ENCODE measurements at places on chromosomes 4 and X. TPM values are rescaled to one million over a fixed set of nuclear protein-coding genes. Genes with fewer than 3 reads are reported as not detected.

- no peak for DNase-seq
- no peaks in the 10 kb centered on the region for H3K36me3 ChIP-seq
- H3K4me3 ChIP-seq: no peak overlapping the region
- no peaks in the 10 kb centered on the region for H3K27me3 ChIP-seq
- H3K27ac ChIP-seq: no peak overlapping the region
- H3K4me1 ChIP-seq: no peaks in the 10 kb centered on the region
Observed at GRCh38 chrX:17009856-17010625, 63.6 kb downstream of the REPS2 start.

The CT45A1 gene
- total RNA-seq: not detected

DNA sequence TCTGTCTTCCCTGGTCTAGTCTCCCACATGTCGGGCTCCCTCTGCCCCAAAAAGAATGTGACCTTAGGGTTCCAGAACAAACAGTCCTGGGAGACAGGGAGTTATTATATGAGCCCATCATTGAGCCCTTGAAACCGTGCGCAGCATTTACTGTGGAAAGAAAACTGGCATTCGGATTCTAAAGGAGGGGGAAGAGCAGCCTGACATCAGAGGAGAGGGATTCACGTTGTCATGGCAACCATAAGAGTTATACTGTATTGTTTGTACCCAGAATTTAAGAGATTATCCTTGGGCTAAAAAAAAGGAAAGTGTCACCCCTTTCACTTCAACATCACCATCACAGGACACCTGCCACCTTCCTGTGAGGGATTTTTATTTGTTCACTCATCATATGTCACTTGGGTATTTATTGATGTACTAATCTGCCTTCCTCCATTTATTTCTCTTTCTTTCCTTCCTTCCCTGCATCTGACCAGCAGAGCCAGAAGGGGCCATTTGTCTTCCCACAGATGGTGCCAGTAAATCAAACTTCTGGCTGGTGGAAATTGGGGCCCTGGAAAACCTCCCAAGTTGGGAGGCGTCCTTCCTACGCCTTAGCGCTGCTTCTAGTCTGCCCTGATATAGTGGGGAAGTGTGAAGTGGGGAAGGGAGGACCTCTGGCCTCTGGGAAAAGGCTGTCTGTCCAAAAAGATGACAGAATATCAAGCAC lies 64.9 kb upstream of the FRMPD3 start:
- no peak overlapping the region for H3K27ac ChIP-seq
- H3K4me1 ChIP-seq: no peaks in the 10 kb centered on the region

DNA sequence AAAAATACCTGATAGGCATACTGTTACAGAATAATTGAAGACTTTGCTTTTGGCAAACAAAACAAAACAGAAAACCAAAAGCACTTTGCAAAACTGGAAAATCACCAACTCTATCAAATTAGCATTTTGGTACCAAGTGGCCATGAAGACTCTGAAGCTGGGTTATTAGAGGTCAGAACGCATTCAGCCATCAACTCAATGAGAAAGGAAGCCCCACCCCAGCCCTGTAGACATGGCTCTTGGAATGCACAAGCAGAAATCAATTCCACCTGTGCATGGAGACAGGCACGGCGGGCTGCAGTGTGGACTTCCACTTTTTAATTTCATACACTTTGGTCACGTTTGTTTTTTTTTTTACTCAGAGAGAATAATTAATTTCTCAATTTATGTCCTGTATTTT lies 93.6 kb upstream of the DHX15 start:
- no peak overlapping the region for H3K27ac ChIP-seq
- no peak for DNase-seq
- no peaks in the 10 kb centered on the region for H3K36me3 ChIP-seq
- H3K27me3 ChIP-seq: no peaks in the 10 kb centered on the region
- H3K4me1 ChIP-seq: no peaks in the 10 kb centered on the region
- H3K4me3 ChIP-seq: no peak overlapping the region

The PLRG1 gene
- total RNA-seq: 41.3 TPM

DNA sequence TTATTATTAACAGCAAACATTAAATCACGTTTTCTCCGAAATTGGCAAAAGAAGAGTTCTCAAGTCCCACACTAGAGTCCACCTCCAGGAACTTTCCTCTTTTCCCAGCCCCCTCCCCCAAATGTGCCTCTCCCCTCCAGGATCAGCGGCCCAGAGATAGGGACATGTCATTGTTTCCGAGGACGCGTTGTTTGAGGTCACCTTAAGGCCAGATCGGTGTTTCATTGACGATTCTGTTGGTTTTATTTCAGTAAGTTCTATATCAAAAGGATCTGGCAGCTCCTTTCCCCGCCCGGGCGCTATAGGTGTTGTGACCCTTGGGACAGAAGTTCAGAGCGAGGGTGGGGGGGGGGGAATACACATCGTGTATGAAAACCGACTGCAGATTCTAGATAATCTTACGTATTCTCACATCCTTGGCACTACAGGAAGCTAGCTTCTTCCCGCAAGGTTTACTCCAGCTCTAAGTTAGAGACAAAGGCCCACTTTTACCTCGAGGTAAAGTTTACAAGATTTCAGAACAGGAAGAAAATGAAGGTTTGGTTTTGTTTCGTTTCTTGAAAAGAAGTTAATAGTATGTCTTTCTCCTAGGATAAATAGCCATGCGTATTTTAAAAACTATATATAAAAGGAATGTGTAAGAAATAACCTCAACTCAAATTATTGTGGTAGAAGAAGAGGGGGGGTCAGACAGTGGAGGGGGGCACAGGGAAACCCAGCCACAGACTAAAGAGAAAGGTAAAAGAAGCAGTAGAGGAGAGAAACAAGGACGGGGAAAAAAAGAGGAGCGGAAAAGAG lies 739 bp upstream of the MSX1 start:
- H3K4me3 ChIP-seq: peak overlapping the region; percentile 80
- peak overlapping the region; percentile 79 for H3K27ac ChIP-seq
- H3K4me1 ChIP-seq: peaks cover 41% of the 10 kb centered on the region

GRCh38 chrX:151206871-151207270 lies 30.5 kb downstream of the GPR50 start:
- DNase-seq: no peak
- H3K4me1 ChIP-seq: no peaks in the 10 kb centered on the region
- H3K4me3 ChIP-seq: no peak overlapping the region
- H3K27ac ChIP-seq: no peak overlapping the region

- DNase-seq: no peak
- peaks cover 24% of the 10 kb centered on the region for H3K36me3 ChIP-seq
- H3K4me1 ChIP-seq: peaks cover 87% of the 10 kb centered on the region
- H3K27me3 ChIP-seq: no peaks in the 10 kb centered on the region
- H3K27ac ChIP-seq: peak overlapping the region; percentile 83
- H3K4me3 ChIP-seq: no peak overlapping the region
Observed at GRCh38 chr4:1212546-1213335, 36.2 kb downstream of the CTBP1 start.

The PCDH18 gene
- 32.9 TPM for total RNA-seq
